Right cardiac atrium (tissue), 5 donors: ENCODE measurements at places on chromosomes 3 and 15.

GRCh38 chr3:140910860-140911259 is 30.8 kb upstream of the SLC25A36 start:
- no peak for DNase-seq

GRCh38 chr15:65411465-65412071 is 11.2 kb downstream of the IGDCC4 start:
- no peak for DNase-seq

DNA sequence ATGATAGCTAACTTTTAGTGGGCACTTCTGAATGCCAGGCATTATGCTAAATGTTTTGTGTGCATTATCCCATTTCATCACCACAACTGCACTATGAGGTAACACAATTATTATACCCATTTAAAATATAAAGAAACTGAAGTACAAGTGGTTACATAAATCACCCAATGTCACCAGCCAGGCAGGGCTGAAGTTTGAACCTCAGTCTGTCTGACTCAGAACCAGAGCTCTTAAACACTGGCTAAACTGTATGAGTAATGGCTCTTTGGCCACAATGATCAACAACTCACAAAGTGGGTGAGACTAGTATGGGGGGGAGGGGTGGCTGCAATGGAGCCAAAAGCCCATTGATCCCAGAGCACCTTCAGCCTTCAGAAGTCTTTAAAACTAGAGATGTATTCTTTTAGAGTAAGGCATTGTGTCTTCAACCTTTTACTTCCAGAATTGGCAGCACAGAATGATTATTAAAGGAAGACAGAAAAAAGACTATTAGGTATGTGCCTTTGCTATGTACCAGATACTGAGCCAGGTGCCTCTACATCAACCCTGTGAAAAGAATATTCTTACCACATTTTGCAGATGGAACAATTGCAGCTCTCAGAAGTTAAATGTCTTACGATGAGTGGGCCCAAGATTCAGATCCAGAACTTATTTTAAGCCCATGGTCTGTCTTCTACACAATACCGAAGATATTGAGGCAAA is 166.9 kb downstream of the UACA start:
- DNase-seq = no peak

GRCh38 chr15:100601163-100601562 is 821 bp downstream of the LINS1 start:
- no peak for DNase-seq

- DNase-seq = no peak
Observed at GRCh38 chr3:164233951-164234350, 844.3 kb downstream of the SI start.

- no peak for DNase-seq
Observed at GRCh38 chr3:100041328-100041749, 73.0 kb downstream of the FILIP1L start.

DNA sequence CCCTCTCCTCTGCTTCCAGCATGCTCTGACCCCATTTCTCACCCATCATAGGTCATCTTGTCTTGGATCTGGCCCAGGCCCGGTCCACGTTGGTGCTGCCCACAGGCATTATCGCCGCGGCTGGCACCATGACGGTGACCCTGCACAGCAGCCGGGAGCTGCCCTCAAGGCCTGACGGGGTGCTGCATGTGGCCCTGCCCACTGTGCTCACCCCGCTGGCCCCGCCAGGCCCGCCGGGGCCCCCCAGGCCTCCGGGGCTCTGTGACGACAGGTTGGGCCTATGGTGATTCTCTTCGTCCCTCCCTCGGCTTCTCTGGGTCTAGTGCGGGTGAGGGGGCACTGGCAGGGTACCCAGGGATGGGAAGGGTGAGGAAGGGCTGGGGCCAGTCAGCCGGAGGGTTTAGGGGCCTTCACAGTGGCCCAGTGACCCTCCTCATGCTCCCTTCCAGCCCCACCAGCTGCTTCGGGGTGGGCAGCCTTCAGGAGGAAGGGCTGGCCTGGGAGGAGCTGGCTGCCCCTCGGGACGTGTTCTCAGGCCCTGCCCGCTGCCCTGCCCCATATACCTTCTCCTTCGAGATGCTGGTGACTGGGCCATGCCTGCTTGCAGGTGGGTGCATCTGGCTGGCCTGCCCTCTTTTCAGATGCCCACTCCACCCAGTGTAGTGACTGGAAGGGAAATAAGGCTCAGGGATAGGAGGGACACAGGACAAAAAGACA is 3.9 kb downstream of the VWA5B2 start:
- no peak for DNase-seq

- no peak for DNase-seq
Observed at GRCh38 chr15:43423793-43424192, 52.9 kb downstream of the TUBGCP4 start.

- DNase-seq = no peak
Observed at GRCh38 chr15:95609096-95609495, 721.4 kb upstream of the NR2F2 start.

DNA sequence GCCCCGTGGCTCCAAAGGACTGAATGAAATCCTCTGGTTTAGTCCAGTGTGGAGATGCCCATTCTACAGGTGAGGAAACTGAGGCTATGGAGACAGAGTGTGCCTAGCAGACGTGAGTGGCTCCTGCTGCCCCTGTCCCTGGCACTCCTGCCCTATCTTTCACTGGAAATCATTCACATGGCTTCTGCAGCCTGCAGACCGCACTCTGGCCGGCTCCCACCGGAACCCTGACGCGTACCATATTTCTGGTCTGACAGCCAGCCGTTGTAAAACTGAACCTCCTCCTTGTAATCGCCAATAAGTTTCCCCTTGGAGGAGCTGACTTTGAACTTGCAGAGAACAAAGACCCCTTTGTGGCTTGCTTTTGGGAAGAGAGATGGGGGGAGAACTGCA is 136.5 kb downstream of the CHSY1 start:
- DNase-seq = peak; percentile 68

- DNase-seq = no peak
Observed at GRCh38 chr15:68821841-68822381, 1.2 kb upstream of the ANP32A start.

GRCh38 chr15:99983886-99984286 is 250.6 kb upstream of the LYSMD4 start:
- no peak for DNase-seq

- DNase-seq = no peak
Observed at GRCh38 chr3:146189519-146190173, 28.7 kb upstream of the PLOD2 start.

GRCh38 chr15:81074773-81075172 is 59.3 kb upstream of the CFAP161 start:
- no peak for DNase-seq

GRCh38 chr15:101107625-101108460 is 144.0 kb downstream of the CHSY1 start:
- no peak for DNase-seq

DNA sequence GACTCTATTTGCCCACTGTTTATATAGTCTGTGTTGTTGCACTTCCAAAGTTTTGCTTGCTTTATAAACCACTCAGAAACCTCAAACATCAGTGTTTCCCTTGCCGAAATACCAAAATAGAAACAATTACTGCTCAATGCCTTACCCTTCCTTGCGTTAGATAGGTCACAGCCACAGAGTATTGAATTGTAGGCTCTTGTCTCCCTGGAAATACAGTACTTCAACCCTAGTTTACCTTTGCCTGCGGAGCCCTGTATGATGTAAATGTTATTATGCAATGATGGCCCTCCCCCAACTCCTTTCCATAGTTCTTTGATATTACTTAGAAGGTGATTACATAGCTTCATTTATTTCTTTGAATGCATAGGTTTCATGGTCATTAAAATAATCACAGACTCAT is 44.2 kb downstream of the SOX2 start:
- no peak for DNase-seq

DNA sequence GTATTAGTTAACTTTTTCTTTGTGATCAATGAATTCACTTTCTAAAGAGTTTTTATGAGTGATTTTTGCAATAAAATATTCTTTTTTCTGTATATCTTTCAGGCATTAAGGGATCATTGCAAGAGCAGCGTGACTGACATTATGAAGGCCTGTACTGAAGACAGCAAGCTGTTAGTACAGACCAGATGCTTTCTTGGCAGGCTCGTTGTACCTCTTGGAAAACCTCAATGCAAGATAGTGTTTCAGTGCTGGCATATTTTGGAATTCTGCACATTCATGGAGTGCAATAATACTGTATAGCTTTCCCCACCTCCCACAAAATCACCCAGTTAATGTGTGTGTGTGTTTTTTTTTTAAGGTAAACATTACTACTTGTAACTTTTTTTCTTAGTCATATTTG is 24.4 kb downstream of the SELENOT start:
- no peak for DNase-seq

- DNase-seq = no peak
Observed at GRCh38 chr15:88615303-88616107, 5.6 kb upstream of the AEN start.

DNA sequence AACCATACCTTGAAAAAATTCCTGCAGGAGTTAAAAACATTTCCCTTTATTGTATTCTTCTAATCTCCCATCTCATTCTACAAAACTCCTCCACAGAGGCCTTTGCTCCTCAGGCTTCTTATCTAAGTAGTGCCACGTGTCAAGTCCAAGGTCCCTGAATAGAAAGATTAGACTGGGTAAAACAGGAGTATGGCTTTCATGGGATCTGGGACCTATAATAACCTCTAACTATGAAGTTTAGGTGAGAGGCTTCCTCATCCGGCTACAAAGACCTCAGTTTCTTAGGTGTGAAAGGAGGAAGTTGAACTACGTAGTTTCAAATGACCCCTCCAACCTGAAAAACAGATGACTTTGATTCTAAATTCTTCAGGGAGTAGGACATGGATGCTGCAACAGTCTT is 20.0 kb downstream of the GPR15 start:
- no peak for DNase-seq

GRCh38 chr3:59316688-59317275 is 267.0 kb upstream of the CFAP20DC start:
- no peak for DNase-seq

DNA sequence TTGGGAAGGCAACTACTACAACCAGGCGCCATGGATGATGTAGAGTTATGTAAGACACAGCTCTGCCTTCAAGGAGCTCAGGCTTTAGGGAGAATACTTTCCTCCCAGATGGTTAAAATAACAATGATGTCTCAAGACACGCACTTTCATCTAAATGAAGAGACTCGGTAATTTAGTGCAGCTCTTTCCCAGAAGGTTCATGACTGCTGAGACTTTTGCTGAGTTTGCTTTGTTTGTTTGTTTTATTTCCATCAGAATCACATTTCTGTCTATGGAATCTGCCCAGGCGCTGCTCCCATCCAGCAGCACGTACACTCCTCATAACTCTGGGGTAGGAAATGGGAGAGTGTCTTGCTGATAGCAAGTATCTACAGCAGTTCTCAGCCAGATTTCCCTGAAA is 33.9 kb upstream of the MEX3B start:
- no peak for DNase-seq
